ENCODE measurements at places on chromosomes 6 and 20.

GRCh38 chr20:34322267-34323105 is 19.3 kb upstream of the AHCY start:
- DNase-seq = no peak

DNA sequence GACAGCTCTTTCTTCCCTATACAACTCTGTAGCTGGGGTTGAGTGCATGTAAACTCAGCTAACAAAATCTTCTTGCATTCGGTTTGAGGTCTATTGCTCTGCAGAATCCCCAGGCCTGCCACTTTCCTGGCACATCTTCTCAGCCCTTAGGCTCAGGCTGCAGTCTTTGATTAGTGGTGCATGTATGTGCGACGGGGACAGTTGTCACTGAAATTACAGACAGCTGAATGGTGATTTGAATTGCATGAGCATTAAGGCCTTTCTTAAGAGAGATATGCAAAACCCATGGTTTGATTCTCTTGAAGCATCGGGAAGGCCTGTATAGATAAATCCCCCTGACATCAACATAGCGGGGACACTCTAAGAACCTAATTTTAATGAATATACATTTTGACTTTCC is 222.8 kb downstream of the CDH26 start:
- DNase-seq = no peak

DNA sequence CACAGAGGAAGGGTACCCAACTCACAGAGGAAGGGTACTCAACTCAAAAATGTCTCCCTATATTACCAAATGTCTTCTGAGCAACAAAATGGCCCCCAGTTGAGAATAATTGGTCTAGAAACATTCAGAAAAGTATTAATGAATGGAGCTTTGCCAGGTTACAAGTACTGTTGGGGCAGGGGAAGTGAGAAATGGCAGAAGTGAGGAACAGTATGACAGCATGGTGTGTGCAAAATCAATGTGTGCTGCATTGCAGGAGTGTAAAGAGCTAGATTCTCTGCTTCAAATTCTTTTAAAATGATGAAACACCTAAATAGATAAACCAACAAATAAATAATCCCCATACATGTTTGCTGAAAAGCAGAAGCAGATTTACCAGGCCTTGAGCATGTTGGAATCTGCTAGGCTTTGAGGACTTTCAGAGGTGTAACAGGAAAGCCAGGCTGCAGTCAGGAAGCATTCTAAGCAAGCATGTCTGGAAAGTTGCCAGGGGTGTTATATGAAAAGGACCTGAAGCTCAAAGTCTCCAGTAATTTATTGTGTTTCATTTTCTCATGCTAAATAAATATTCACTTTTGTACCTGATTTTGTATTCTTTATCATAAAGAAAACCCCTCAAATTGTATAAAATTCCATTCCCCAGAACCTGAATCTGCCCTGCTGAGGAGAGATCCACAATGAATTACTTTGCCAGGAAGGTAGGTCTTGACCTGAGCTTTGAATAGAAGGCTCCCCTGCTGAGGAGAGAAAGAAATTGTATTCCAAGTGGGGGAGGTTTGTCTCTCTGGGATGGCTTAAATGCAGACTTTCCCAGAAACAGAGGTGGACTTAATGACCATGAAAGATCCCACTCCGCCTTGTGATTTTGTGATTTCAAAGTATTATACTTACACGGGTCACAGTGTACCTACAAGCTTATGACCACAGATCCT is 265.0 kb upstream of the MARCKS start:
- DNase-seq = peak; percentile 56

GRCh38 chr6:168095171-168095691 is 16.2 kb upstream of the FRMD1 start:
- no peak for DNase-seq

GRCh38 chr6:16855460-16855859 is 94.2 kb upstream of the ATXN1 start:
- no peak for DNase-seq

GRCh38 chr20:38246357-38247165 is 14.0 kb downstream of the KIAA1755 start:
- no peak for DNase-seq

GRCh38 chr6:17470938-17471327 is 77.5 kb downstream of the CAP2 start:
- DNase-seq = no peak

DNA sequence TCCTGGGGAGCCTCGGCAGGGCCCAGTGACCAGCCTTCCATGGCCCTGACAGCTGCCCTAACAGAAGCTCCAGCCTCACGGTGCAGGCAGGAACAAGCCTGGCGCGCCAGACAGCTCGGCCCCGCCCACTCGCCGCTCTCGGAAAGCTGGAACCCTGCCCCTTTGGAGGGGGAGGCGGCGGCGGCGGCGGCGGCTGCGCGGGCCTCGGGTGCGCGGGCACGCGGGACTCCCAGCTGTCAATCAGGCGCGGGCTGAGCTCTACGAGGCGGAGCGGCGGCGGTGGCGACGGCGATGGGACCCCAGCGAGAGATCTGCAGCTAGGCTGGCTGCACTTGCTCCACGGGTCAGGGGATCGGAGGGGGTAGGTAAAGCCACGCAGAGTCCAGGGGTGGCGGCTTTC is at the start of gene NRSN1:
Gene NRSN1, plus strand, starts transcription at position 236 of the 400 bp plus-strand sequence. CDS start 8,113 bp downstream, outside the sequence.
- peak; percentile 87 for DNase-seq

DNA sequence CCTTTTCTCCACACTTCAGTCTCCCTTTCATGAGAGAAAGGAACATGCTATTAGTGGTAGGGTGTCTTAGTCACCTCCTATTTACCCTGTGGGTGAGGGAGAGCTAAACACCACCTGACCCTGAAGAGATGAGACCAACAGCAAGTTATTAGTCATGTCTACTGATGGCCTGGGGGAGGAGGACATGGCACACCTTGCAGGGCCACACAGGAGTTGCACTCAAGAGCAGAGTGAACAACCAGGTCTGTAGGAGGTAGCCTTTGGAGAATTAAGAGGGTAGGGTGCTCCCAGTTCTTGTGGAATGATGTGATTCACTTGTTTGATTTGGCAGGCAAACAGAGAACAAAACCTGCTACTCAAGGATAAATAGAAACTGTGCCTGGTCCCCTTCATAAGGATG is 82.7 kb upstream of the FABP7 start:
- no peak for DNase-seq

GRCh38 chr6:146543940-146544615 is 445 bp downstream of the RAB32 start:
- peak; percentile 30 for DNase-seq

DNA sequence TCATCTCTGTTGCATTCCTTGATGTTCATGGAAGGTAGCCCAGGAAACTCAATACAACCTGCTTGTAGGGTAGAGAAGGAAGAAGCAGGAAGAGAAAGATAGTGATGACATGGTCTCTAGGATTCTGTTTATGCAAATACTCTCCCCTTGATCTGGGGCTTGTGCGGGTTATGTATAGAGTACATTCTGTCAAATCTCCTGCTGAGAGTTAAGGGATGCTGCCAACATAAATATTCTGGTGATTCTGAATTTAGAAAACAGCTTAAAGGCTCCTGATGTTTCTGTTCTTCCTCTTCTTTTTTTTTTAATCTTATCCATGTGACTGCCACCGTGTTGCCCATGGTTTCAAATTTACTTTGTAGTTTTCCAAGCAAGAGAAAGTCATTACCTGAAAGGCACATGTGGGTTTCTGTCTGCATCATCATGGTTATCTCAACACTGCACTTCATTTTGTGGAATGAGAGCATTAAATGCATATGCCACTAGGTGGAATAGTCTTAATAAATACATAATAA is 150.6 kb downstream of the RPS12 start:
- no peak for DNase-seq

DNA sequence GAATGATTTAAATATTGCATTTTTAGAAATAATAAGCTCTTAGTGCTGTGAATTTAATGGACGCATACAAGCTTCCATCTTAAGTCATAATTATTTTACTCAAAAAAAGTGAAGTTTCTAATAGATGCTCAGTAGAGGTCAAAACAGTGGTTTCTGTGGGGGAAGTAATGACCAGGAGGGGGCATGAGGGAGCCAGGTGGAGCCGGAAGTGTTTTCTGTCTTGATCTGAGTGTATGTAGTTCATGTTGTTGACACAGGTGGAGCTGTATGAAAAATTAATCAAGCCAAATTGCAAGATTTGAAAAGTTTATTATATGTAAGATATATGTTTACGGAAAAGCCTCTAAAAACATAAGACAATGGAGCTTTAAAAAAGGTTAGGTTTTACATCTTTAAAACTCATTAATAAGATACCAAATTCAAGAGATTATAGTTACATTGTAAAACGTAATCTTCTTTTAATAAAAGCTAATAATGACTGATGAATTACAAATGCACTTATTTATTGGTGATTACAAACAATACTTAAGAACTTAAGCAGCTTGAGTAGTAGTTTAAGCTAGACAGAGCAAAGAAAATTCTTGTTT is 68.0 kb downstream of the PLAGL1 start:
- peak; percentile 66 for DNase-seq

- peak; percentile 90 for DNase-seq
These were observed 78.0 kb downstream of the DLGAP4 start for GRCh38 chr20:36384022-36384619.

DNA sequence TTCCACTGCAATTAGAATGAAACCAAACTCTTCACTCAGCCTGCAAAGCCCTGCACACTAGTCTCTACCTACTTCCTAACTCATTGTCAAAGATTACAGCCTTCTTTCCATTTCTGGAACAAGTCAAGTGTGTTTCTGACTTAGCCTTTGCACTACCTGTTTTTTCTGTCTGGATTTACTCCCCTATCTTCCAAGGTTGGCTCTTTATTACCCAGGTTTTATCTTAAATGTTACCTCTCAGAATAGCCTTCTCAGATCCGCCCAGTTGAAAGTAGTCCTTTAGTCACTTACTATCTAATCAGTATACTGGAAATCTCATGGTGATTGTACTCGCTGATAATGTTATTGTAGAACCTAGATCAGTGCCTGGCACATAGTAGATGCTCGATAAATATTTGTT is 42.7 kb downstream of the TBPL1 start:
- DNase-seq = no peak

DNA sequence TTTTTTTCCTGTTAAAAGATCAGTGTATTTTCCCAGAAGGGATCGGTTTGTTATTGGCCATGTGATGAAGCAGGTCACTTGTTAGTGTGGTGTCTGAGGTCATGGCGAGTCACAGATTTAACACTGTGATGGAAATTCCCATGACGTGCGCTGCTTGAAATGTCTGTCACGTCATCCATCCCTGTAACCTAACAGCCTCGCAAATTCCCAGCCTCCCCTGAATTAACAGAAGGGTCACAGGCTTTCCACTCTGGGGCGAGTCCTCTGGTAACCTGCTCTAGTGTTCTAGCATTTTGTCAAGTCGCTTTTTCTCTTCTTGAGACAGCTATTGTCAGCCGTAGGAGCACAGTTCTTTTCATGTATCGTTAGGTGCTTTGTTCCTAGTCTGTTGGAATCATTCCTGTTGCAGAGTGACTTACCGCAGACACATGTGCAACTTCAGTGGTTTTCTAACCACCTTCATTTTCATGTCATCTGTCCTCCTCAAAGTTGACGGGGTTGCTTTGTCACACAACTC is 137.2 kb downstream of the MAP3K4 start:
- no peak for DNase-seq

DNA sequence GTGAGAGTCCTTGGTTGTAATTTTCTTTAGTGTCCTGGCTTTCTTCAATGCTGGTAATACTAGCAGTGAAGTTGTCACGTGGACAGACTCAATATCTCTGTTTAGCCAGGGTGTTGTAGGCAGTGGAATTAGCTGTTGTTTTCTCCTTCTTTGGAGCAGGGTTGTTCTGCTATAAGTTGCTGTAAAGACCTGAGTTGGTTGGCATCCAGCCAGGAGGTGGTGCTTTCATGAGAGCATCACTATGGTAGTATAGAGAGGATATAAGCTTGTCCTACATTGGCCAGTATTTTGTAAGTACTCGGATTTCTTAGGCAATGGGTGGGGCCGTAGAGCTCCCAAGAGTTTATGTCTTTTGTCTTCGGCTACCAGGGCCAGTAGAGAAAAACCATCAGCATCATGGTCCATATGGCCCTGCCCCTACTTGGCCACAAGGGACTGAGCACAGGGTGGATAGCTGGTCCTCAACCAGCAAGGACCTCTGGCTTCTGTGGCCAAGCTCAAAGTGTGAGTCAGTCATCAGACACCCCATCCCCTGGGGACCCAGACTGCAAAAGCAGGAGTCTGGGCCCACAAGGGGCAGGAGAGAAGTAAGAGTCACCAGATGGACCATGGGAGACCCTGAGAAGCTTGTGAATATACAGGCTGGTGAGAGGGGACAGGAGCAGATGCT is 127.9 kb upstream of the NXT1 start:
- no peak for DNase-seq

DNA sequence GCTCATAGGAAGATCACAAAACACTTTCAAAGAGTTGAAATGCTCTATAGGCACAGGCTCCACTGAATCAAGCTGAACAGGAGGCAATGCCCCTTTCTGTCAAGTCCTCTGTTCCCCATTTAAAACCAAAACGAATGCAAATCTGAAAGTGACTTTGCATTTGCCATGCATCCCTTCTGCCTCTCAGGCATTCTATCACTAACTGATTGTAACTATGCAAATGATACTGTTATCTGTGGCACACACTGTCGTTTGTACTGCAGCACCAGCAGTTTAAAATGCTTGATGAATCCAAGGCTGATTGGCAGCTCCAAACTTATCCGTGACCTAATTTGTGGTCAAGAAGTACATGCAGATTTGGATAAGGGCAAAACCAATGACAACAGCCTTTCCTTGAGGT is 1067.5 kb upstream of the MAP3K7 start:
- no peak for DNase-seq

GRCh38 chr6:36757206-36757605 is 59.6 kb downstream of the RAB44 start:
- DNase-seq = no peak

DNA sequence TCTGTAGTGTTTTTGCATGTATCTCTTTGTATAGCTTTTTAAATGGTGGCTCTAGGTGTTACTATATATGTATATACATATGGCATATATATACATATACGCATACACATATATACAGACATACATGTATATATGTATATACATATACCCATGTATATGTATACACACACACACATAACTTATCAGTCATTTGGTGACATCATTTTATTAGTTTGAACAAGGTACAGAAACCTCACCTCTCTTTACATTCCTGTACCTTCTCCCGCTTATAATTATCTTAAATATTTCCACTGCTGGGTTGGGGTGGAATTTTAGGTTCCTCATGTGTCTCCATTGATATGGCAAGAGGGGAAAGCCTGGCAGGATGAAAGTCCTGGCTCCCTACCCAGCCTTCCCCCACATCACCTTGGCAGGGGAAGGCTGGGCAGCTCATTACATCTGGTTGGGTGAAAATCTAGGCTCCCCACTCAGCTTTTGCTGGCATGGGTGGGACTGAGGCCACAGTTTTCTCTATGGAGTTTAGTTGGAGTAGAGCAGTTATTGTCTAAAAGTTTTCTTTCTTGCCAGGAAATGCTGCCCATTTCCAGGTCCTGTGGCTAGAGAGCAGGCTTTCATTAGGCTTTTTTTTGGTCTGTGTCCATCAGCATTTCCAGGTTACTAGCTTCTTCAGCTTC is 7.6 kb downstream of the GLO1 start:
- DNase-seq = no peak

DNA sequence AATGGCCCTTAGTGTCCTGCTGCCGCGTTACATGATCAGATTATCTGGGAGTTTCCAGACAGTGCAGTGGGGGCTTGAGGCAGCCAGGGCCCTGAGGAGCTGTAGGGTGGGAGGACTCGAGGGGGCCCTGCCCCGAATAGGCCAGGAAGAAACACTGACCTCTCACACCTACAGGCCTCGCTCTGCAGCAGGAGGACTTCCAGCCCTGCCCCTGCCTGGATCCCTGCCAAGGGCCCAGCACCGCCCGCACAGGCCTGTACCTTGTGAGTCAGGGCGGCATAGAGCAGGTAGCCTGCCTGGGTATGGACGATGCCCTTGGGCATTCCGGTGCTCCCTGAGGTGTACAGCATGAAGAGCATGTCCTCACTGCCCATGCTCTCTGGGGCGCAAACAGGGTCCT is 30.1 kb upstream of the APMAP start:
- DNase-seq = peak; percentile 36

Data from iPS-NIHi11 (cell line).